ENCODE measurements at places on chromosomes 1 and 21. TPM values are rescaled to one million over a fixed set of nuclear protein-coding genes. Genes with fewer than 3 reads are reported as not detected.

- no peak for DNase-seq
Measured at GRCh38 chr21:46503922-46504550, 45.3 kb downstream of the DIP2A start.

- DNase-seq, result no peak
Measured at GRCh38 chr21:40846103-40846502, 855 bp downstream of the DSCAM start.

GRCh38 chr1:218247339-218247738 lies 37.8 kb upstream of the RRP15 start:
- no peak for DNase-seq

RXFP4 gene
- total RNA-seq, result not detected

DNA sequence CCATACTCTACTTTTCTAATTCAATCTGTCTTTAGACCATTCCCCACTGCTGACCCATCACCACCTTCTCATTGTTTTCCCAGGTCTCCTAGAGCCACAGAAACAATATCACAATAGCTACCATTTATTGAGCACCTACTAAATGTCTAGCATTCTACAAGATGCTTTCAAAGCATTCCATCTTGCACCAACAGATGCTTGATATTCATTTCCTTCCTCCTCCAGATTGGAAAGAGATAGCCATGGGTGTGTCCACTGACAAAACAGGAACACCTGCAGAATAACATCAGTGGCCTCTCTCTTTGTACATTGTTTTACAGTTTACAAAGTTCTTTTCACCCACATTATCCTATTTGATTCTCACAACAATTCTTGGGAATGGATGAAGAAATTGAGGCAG lies 2.2 kb downstream of the RAB3B start:
- DNase-seq, result no peak

PLOD1 gene
- 94.8 TPM for total RNA-seq

DNA sequence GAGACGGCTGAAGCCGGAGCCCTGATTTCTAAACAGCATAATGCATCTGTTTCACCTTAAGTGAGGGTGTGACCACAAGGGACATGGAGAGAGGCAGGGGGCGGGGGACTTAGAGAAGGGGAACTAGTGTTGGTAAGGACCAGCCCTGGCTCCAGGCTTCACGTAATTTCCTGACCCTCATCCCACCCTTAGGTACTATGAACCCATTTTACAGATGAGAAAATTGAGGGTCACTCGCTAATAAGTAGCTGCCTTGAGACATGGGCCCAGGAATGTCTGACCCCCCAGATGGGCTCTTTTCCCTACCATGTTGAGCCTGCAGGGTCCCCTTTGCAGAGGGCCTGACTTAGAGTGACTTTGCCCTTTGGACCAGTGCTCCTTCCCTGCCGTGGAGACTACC lies 4.7 kb downstream of the EPHA8 start:
- no peak for DNase-seq

OR2T2 gene
- not detected for total RNA-seq

GRCh38 chr1:186473047-186473446 lies 12.1 kb upstream of the PDC start:
- DNase-seq, result no peak

GRCh38 chr1:65404941-65405340 lies 15.5 kb upstream of the LEPR start:
- DNase-seq, result no peak

- DNase-seq, result no peak
Measured at GRCh38 chr1:162667381-162668080, 35.3 kb downstream of the DDR2 start.

UBASH3A gene
- total RNA-seq, result not detected

DNA sequence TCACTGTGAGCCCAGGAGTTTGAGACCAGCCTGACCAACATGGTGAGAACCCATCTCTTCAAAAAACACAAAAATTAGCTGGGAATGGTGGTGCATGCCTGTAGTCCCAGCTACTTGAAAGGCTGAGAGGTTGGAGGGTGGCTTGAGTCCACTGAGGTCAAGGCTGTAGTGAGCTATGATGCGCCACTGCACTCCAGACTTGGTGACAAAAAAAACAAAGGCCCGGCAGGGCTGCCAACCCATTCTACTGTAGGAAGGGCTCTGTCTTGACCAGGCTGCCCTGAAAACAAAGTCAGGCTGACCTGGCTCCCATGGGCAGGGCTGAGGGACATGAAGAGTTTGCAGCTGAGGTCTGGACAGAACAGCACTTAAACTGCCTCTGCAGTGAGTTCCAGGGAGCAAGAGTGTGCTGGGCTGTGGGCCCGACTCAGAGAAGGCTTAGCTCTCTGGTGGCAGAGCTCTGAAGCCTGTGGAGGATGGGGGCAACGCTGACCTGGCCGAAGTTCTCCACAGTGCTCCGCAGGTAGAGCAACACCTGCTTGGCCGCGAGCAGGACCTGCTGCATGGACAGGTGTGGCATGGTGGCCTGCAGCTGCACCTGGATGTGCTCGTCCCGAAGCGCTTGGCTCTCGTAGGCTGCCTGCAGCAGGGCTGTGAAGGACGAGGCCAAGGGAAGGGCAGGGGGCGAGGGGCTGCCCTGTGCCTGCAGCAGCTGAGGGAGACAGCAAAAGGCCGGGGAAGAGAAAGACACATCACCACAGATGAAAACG lies 42.4 kb downstream of the URB1 start:
- no peak for DNase-seq

IFI16 gene
- total RNA-seq, result 87.4 TPM

GRCh38 chr1:107691540-107691939 lies 273.4 kb downstream of the VAV3 start:
- DNase-seq, result no peak

SLFNL1 gene
- 0.39 TPM for total RNA-seq

DNA sequence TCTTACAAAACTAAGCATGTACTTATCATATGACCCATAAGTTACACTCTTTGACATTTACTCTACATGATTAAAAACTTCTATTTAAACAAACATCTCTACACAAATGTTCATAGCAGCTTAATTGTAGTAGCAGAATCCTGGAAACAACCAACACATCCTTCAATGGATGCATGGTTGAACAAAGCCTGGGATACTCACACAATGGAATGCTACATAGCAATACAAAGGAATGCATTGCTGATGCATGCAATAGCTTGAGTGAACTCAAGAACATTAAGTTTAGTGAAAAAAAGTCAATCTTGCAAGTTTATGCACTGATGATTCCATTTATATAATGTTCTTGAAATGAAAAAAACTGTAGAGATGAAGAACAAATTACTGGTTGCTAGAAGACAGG lies 686.9 kb downstream of the LRRIQ3 start:
- DNase-seq, result no peak

DNA sequence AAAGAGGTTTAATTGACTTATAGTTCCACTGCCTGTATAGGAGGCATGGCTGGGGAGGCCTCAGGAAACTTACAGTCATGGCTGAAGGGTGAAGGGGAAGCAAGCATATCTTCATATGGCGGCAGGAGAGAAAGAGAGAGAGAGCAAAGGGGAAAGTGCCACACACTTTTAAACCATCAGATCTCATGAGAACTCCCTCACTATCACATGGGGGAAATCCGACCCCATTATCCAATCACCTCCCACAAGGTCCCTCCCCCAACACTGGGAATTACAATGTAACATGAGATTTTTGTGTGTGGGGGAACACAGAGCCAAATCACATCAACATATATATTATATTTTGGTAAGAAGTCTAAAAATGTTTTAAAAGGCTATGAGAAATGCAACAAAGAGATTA lies 27.2 kb downstream of the FABP3 start:
- no peak for DNase-seq

DNA sequence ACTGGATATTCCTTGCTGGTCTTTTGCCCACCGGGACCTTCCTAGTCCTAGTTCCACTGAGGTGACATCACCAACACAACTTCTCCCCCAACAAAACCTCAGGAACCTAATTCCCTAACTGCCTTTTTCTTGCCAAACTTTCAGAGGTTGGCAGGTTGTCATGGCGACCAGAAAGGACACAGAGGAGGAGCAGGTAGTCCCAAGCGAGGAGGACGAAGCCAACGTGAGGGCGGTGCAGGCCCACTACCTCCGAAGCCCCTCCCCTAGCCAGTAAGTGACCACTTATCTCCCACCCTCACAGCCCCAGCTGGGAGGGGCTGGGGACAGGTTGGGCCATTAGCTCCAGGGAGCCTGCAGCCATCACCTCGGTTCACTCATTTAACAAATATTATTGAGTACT lies 815 bp downstream of the STYXL2 start:
- DNase-seq, result no peak

- no peak for DNase-seq
Measured at GRCh38 chr1:111669268-111669667, 49.7 kb downstream of the RAP1A start.

DNA sequence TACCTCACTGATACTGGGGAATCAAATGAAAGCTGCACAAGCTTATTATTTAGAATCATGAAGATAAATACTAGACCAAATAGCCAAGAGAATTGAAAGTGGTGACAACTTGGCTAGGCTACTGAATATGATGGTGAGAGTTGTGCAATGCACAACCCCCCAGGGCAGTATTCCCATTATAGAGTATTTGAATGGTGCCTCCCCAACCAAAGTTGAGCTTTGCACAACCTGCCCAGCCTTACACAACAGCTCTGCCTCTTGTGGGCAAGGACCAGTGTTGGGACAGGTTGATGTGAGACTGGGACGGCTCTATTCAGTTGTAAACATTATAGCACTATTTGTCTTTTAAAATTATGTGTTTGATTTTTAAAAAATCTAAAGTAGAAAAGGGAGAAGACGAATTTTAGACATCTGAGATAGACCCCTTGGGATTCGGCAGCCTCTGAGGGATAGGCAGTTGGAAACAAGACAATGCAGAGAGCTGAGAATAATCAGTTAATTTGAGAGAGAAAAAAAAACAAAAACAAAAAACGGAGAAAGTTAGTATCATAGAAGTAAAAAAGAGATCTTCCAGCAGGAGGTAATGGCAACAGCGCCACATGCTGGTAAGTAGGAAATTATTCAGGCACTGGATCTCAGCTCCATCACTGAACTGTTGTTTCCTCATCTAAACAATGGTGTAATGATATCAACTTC lies 91.0 kb upstream of the KCNA3 start:
- DNase-seq, result peak; percentile 64

DNA sequence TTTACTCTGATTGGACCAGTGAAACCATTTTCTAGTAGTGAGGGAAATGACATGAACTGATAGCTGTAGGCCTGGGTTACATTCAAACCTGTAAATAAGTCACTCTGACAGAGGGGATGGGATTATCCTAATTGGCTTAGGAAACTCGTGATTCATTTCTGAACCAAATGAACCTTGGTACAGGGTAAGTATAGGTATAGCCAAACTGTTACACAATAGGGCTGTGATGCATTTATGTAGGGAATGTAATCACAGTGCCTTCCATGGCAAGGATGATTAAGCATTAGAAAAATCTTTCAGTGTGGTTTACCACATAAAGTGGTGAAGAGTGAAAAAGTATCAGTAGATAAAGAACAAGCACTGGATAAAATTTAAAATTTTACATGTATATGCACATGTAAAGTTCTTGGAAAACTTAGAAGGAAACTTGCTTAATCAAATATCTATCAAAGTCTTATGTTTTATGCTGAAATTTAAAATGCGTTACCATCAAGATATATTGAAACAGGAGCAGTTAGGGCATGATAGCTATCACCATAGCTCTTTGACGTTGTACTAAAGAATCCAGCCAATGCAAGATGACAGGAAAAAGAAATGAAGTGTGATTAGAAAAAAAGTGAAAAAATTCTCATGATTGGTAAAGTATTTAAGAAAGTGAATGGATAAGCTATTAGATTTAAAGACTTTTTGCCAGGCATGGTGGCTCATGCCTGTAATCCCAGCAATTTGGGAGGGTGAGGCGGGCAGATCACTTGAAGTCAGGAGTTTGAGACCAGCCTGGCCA lies 63.0 kb downstream of the RABGAP1L start:
- peak; percentile 23 for DNase-seq

- no peak for DNase-seq
Measured at GRCh38 chr1:60894741-60895140, 187.6 kb upstream of the NFIA start.

GRCh38 chr1:169899519-169900217 lies 6.0 kb upstream of the SCYL3 start:
- DNase-seq, result no peak

- no peak for DNase-seq
Measured at GRCh38 chr1:200330741-200331428, 79.0 kb downstream of the ZNF281 start.

GRCh38 chr1:230288641-230289349 lies 137.3 kb downstream of the PGBD5 start:
- DNase-seq, result no peak

S100A8 gene
- not detected for total RNA-seq

DNA sequence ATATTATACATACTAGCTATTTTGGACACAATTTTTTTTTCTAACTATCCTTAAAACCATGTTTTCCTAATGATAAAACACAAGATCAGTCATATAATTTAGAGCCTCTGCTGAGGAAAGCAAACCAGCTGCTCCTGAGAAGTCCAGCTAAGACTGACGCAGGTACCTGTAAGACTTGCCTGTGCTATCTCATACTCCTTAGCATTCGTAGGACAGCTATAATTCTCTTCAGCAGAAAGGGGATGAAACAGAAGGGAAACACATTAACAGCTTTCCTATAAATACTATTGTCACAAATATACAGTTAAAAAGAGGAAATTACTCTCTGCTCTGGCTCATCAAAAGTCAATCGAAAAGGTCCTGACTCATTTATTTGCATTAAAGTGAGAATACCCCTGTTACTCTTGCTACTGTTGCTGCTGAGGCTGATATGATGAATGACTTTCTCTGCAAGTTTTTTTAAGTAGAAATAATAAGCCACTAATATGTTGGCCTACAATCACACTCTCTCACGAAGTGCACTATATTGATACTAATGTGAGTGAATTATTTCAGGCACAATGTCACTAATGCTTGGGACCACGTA lies 757.1 kb downstream of the KCNT2 start:
- DNase-seq, result no peak

GRCh38 chr1:159229260-159229885 lies 24.7 kb downstream of the ACKR1 start:
- DNase-seq, result no peak
